Occipital lobe (tissue), 3 donors: ENCODE measurements at places on chromosomes 3 and 15. TPM values are rescaled to one million over a fixed set of nuclear protein-coding genes. Genes with fewer than 3 reads are reported as not detected.

Gene SPRED1
- total RNA-seq, result 77.4 TPM

Gene VGLL3
- 1.7 TPM for total RNA-seq

Gene ZNF280D
- 159 TPM for total RNA-seq

Gene XCR1
- not detected for total RNA-seq

Gene TBL1XR1
- total RNA-seq, result 358 TPM

Gene TGFBR2
- total RNA-seq, result 5.8 TPM

Gene FBXO40
- total RNA-seq, result 0.31 TPM
